Stimulated activated CD8-positive, alpha-beta memory T cell treated with anti-CD3 and anti-CD28 coated beads, Interleukin-4, amount 100 ng/mL, for 1 hour (primary cell): ENCODE measurements at places on chromosomes 5 and 9.
A peak's percentile ranks its signal among the peaks of the same experiment; 100 is the strongest.

- no peak for DNase-seq
Observed at GRCh38 chr5:33969572-33970452, 14.7 kb downstream of the SLC45A2 start.

DNA sequence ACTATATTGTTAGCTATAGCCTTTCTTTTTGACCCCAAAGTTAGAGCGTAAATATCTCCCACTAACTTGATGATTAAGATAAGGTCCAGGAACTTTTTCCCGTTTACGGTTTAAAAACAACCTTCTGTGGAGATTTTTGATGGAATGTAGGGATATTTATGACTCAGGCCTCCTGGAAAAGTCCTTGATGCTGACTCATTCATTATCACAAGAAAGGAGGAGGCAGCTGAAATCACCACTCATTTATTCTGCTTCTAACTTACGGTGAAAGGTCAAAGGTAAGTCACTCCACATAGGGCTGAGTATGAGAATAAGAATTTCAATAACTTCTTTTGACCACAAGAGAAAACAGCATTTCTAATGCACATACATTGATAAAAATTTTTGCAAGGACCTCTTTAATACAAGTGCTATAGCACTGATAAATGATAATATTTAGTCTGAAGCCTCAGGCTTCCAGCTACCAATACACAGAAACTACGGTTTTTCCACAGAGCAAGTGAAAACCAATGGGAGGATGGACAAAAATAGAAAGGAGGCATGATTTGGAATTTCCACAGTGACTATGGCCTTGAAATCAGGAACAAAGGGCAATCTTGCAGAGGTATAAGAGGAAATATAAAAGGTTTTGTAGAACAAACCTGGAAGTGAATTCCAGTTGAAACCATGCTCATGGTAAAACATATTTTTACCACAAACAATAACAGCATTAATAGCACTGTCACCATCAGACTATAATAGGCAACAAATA, 146.5 kb downstream of the PPP2R2B start:
- no peak for DNase-seq

DNA sequence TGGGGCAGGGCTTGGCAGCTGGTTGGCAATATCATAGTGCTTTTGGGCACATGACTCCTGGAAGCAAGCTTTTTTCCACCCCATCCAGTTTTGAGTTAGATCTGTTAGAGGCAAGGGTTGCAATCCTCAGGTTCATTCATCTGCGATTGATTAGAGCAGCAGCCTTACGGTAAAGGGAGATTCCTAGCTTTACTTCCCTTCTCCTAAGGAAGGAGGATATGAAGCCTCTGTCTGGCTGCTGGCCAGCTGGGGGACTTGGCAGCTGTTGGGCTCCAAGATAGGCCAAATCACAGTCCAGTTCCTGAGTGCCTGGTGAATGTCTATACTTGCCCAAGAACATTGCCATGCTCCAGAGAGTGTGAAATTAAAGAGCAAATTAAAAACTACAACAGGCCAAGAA, 113.4 kb upstream of the CCNH start:
- no peak for DNase-seq

GRCh38 chr5:133990396-133990795, 14.4 kb downstream of the VDAC1 start:
- no peak for DNase-seq

GRCh38 chr9:74322661-74323314, 174.3 kb upstream of the RORB start:
- DNase-seq: no peak

- no peak for DNase-seq
Observed at GRCh38 chr9:96169484-96169883, 132.5 kb downstream of the HSD17B3 start.

GRCh38 chr5:179822444-179822990, 1.8 kb downstream of the SQSTM1 start:
- no peak for DNase-seq

DNA sequence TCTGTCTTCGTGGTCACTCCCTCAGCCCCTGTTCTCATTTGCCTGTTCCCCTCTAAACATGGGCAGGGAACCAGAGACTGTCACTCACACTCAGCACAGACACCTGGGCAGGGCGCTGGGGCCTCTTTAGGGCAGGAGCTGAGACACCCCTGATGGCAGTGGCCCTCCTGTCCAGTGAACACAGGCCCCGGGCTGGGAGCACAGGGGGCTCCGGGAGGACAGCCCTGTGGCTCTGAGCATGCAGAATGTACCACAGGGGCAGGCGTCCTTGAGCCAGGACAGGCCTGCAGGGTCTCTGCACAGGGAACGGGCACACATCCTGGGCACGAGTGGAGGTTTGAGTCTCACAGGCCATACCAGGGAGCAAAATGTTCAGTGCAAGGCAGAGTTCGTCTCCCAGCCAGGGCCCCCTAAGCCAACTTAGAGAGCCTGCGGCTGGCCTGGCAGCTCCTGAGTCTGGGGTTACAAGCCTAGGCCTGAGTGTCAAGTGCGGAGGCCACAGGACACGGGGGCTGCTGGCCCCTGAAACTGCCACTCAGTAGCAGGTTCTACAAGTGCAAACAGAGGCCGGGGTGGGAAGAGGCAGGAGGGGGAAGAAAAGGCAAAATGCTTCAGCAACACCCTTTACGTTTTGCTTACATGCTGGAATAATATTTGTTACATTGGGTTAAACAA, 55.9 kb upstream of the NKD2 start:
- no peak for DNase-seq

DNA sequence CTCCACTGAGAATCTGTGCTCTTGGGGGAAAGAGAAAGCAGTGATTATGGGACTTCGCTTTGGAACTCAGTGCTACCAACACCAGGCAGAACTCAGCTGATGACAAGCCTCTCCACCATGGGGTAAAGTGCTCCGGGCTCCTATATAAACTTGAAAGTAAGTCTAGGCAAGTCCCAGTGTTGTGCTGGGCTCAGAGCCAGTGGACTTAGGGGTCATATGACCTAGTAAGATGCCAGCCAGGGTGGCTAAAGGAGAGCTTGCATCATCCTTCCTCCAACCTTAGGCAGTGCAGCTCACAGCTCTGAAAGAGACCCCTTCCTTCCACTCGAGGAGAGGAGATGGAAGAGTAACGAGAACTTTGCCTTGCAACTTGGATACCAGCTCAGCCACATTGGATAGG, 35.1 kb upstream of the FREM1 start:
- no peak for DNase-seq

- DNase-seq: no peak
Observed at GRCh38 chr9:132555528-132555927, 26.9 kb upstream of the BARHL1 start.

GRCh38 chr5:74641735-74642542, 1.4 kb upstream of the ENC1 start:
- DNase-seq: no peak

GRCh38 chr5:67639976-67640375, 443.4 kb upstream of the CD180 start:
- DNase-seq: no peak

DNA sequence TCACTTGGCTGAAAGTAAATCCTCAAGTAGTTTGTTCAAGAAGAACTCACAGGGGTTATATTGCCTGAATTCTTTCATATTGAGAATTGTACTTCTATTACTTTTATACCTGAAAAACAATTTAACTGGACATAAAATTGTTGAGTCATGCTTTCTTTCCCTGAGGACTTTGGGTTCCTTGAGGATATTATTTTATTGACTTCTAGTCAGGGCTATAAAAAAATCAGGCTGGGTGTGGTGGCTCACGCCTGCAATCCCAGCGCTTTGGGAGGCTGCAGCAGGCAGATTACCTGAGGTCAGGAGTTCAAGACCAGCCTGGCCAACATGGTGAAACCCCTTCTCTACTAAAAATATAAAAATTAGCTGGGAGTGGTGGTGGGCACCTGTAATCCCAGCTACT, 17.9 kb upstream of the CDC42SE2 start:
- no peak for DNase-seq

GRCh38 chr9:113933671-113934070, 57.6 kb downstream of the ZNF618 start:
- no peak for DNase-seq

- no peak for DNase-seq
Observed at GRCh38 chr9:108211411-108211955, 644.3 kb downstream of the ACTL7B start.

DNA sequence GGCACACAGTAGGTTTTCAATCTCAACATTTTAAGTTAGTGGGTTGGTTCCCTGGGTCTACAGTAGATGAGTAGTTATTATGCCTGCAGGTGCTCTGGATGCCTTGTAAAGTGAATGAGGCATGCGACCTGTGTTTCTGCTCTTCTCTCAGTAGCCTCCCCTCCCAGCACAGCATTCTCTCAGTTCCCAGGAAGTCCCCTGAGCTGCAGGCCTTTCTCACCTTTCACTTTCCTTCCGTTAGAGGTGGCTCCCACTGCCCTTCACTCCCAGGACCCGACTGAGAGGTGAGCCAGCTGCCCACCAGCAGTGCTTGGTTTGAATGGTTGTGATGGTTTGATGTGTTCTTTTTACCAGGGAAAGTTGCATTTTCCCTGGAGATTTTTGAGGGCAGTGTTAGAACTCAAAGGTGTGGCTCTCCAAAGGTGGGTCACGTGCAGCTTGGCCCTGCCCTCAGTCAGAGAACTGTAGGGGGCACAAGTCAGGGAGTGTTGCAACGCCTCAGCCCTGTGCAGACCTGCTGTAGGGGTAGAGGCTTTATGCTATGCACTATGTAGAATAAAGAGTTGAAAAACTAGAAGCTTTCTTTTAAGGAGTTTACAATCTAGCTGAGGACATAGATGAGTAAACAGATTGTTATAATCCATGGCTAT, 173.8 kb downstream of the NTRK2 start:
- no peak for DNase-seq

GRCh38 chr9:112041536-112042243, 133.4 kb downstream of the SUSD1 start:
- no peak for DNase-seq

- DNase-seq: no peak
Observed at GRCh38 chr9:87630266-87630665, 95.7 kb upstream of the CTSL start.

GRCh38 chr5:116137544-116138378, 52.9 kb downstream of the COMMD10 start:
- no peak for DNase-seq

DNA sequence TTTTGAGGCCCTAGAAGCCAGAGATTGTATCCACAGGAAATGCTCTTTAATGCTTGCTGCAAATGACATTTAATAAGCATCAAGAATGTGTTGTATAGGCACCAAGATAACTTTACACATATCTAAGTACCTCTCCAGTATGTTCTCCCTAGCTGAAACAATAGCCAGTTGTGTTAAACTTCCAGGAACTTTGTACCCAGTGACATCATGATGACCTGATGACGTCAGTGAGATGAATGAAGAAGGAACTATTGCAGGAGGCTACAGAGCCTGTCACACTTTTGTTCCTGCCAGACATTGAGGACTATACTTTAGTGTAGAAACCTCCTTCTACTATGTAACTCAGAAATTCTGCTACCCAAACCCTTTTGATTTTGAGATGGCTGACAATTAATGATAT, 129.8 kb downstream of the CD180 start:
- no peak for DNase-seq

DNA sequence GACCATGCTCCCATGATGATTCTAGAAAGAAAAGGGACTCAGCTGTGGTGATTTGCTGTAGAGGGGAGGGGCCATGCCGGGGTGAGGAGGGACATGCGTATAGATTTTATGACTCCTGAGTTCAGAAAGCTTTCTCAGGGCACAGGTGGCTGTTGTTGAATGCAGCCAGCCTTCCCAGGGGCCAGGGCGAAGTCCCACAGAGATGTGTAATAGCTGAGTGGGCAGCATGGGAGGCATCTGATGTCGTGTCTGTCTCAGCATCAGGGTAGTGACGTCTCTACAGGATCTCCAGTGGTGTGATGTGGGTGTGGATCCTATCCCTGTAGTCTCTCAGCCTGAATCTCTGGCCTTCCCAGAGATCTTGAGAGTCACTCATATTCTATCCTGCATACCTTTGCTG, 7.8 kb upstream of the BOD1 start:
- DNase-seq: no peak

DNA sequence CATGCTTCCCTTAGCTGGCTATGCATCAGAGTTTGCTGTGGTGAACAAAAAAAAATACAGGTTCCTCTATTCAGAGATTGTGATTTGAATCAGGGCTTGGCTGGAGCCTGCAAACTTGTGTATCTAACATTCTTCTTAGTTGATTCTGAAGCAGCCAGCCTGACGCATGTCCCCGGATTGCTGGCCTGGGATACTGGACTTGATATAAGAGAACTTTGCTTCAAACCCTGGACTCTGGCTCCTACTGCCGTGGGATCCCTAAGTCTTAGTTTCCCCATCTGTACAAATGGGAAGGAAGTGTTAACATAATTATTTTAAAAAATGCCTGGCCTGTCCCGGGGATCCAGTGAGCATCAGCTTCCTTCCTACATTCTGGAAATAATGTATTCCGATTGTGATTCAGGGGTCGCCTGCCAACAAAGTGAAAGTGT, 292.8 kb downstream of the ARHGEF28 start:
- no peak for DNase-seq

DNA sequence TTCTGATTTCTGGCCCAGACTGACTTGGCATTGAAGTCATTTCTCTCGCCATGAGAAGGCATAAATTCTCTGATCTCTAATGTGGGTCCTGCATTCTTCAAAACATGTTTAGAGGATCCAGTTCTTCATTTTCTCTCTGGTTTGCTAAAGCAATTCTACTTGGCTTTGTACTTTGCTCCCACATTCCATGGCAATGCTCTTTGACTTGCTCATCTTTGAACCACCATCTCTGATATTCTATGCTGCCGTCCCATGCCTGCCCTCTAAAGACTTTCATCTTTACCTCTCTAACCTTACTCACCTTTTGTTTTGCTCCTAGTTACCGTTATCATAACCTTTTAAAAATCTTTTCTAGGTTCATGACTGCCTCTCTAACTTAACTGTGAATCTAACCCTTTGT, 366.9 kb downstream of the KIF4B start:
- DNase-seq: no peak

- DNase-seq: no peak
Observed at GRCh38 chr9:81083067-81083466, 606.3 kb downstream of the TLE1 start.

- DNase-seq: no peak
Observed at GRCh38 chr9:134870301-134870694, 10.3 kb upstream of the FCN2 start.

- DNase-seq: no peak
Observed at GRCh38 chr5:142827934-142828576, 57.9 kb downstream of the ARHGAP26 start.

GRCh38 chr9:137156567-137157375, 13.1 kb downstream of the LRRC26 start:
- DNase-seq: peak; percentile 41

DNA sequence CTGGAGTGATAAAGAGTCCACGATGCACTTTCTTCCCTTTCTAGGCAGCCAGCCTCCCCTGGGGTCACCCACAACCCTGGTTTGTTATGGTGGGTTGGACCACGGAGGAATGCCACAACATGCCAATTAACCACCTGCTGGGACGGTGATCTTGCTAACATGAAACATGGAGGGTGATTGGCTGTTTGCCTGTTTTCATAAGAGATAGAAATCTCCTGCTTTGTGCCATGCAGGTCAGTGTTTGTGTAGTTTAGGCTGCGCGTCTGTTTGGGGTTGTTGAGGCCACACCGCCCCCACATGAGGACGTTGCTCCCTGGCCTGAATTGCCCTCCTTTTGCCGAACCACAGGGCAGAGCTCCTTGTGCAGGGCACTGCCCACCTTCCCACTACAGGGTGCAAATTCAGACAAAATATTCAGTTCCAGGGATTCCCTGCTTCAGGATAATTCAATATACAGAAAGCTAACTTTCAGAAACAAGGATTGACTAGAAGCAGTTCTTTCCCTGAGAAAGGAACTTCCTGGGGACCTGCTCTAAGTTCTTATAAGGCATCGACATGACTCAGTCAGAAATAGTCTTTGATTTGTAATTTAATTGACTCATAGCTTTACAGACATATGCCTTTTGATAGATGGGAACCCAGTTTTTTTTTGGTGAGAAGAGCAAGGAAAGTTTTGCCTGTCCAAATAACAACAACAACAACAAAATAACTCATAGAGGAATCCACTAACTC, 427.6 kb downstream of the GADD45G start:
- DNase-seq: no peak
